ENCODE measurements at places on chromosomes 6 and 20.
A peak's percentile ranks its signal among the peaks of the same experiment; 100 is the strongest.

- no peak for DNase-seq
These were observed 82.2 kb downstream of the MYO6 start for GRCh38 chr6:75830959-75831885.

DNA sequence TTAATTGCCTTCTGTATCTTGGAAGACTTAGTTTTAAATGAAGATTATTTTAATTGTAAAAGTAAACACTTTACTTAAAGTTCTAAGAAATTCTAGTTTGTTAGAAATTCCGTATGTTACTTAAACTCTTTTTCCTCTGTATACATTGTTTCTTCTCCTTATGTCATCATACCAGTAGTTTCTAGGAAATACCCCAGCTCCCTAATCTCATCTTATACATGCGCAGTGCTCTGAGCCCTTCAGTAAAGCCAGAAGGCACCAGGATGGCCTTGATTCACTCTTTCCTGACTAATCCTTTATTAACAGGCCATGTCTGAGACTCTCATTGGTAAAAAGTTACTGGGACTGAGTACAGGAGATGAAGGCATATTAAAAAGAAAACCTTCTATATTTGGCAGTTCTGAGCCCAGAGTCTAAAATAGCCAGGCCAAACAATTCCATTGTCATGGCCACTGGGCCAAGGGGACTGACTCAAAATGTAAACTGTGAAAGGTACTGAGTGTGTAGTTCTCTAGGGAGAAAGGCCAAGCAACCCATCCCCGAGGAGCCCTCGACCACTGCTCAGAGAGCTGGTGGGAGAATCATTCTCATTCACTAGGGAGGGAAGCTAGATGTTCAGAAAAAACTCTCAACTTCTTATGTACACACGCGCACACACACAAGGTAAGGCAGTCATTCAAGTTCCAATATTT is 25.0 kb downstream of the SLC22A1 start:
- DNase-seq = no peak

- peak; percentile 48 for DNase-seq
These were observed 605 bp upstream of the PPP1R16B start for GRCh38 chr20:38804682-38805501.

GRCh38 chr20:39111359-39112177 is 149.4 kb downstream of the DHX35 start:
- DNase-seq = no peak

DNA sequence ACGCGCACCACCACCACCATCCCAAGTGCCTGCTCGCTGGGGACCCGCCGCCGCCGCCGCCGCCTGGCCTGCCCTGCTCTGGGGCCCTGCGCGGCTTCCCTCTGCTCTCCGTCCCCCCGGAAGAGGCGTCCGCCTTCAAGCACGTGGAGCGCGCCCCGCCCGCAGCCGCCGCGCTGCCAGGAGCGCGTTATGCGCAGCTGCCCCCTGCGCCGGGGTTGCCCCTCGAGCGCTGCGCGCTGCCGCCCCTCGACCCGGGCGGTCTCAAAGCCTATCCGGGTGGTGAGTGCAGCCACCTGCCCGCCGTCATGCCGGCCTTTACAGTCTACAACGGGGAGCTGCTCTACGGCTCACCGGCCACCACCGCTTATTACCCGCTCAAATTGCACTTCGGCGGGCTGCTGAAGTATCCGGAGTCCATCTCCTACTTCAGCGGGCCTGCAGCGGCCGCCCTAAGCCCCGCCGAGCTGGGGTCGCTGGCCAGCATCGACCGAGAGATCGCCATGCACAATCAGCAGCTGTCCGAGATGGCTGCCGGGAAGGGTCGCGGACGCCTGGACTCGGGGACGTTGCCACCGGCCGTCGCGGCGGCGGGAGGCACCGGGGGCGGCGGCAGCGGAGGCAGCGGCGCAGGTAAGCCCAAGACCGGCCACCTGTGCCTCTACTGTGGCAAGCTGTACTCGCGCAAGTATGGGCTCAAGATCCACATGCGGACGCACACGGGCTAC is 7.2 kb downstream of the PRDM13 start:
- DNase-seq = peak; percentile 38

DNA sequence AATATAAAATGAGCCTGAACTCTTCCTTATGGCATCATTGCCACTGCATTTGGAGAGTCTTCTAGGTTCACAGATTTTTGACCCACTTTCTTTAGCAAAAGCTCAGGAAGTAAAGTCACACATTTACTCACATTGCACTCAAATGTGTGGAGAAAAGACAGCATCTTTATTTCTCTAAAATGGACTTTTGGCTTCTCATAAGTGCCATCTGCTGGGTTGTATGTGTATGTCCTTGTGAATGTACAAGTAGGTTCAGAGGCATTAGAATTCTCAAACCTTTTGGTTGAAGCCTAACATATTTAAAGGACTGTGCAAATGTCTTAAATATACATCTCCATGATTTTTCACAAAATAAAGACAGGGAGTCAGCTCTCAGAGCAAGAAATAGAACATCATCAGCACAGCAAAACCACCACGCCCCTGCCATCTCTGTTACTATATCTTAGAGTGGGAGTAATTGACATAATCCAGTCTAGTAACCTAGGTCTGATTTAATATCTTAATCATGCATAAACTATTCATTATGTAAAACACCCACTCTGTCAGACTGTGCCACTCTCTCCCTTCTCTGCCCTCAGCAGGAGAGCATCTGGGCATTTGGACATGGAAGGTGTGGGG is 42.2 kb upstream of the SPTLC3 start:
- no peak for DNase-seq

Data from WTC11 (cell line).